Heart right ventricle (tissue), 16 donors: ENCODE measurements at places on chromosomes 3 and 15. TPM values are rescaled to one million over a fixed set of nuclear protein-coding genes. Genes with fewer than 3 reads are reported as not detected.

Gene NPTN
- total RNA-seq = 167 TPM

Gene IQCF5
- total RNA-seq = not detected

Gene OXTR
- 0.12 TPM for total RNA-seq

Gene FEZF2
- not detected for total RNA-seq

Gene TNFAIP8L3
- total RNA-seq = 3.5 TPM

Gene FOXB1
- total RNA-seq = not detected

Gene MGLL
- total RNA-seq = 85.5 TPM

Gene EPHA6
- total RNA-seq = 0.54 TPM

Gene SMCO1
- 100 TPM for total RNA-seq

Gene SCAPER
- total RNA-seq = 48.0 TPM

Gene ZCWPW2
- 2.3 TPM for total RNA-seq

Gene ITIH1
- total RNA-seq = not detected
